ENCODE measurements at places on chromosomes 13 and 19.
A peak's percentile ranks its signal among the peaks of the same experiment; 100 is the strongest.

GRCh38 chr13:110581506-110582185, 20.1 kb upstream of the RAB20 start:
- DNase-seq: no peak

GRCh38 chr13:98353750-98354149, 176.7 kb upstream of the RNF113B start:
- DNase-seq: no peak

DNA sequence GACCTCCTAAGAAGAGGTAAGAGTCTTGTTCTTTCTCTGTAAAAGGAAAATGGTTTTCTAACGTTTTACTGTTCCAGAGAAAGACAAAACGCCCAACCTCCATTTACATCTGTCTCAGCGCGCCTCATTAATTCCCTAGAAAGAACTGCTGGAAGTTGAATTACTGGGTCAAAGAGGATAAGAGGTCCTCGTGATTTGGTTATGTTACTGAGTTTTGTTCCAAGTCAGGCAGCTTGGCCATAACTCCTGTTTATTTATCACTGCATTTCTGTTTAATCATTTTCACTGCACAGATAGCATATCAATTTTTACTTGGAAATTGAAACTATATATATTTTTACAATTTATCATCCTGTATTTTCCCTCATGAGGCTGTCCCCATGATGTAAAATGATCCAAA, 112.9 kb upstream of the PEG3 start:
- no peak for DNase-seq

- no peak for DNase-seq
These were observed 118.7 kb downstream of the FRY start for GRCh38 chr13:32150239-32150638.

GRCh38 chr13:28044608-28045007, 55.8 kb downstream of the FLT3 start:
- no peak for DNase-seq

DNA sequence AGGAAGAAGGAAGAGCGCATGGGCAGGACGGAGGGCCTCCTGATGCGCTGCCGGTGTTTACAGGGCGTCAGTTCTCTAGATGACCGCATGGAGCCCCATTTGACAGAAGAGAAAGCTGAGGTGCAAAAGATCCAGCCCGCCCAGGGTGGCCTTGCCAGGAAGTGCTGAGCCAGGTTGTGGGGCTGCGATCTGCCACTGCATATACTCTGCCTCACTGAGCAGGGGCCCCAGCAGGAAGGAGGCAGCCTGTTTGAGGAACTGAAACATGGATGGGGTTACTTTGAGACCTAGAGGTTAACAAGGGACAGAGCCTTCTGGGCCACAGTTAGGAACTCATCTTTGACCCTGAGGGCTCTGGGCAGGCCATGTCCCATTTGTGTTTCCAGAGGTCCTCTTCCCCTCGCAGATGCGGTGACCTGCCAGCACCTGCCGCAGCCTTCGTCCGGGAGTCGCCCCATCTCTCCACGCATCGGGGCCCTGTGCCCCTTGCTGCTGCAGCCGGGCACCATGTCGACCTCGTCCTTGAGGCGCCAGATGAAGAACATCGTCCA, 3.2 kb downstream of the EPN1 start:
- DNase-seq: no peak

DNA sequence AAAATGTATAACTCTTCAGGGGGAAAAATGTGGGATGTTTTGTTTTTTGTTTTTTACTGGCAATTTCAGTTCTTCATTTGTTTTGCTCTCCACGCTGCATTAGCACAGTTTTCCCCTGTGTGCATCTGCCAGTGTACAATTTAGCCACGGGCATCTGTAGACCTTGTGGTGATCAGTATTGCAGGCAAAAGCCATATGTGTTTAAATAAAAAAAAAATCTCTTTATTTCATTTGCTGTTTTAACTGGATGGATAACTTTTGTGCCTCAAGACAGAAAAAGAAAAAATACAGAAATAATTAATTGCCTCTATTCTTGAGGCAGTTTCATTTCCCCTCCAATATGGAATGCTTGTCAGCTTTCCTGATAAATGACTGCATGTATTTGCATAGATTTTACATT, 7.9 kb upstream of the MAB21L1 start:
- no peak for DNase-seq

DNA sequence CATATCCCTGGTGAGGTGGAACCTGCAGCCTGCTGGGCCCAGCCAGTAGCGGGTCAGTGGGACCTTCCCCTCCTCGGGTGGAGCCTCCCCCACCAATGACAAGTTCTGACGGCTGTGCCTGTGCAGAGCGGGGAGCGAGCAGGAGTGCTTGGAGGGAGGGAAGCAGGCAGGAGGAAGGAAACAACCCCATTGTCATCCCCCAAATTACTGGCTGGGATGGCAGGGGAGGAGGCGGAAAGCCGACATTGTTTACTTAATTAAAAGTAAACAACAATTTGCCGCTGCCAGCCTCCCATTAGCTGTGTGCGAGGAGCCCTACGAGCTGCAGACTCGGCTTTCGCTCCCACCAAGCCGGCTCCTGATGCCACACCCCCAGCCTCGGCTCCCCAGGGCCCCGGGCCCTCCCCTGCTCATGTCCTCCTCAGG, 45.5 kb downstream of the LYL1 start:
- peak; percentile 61 for DNase-seq

DNA sequence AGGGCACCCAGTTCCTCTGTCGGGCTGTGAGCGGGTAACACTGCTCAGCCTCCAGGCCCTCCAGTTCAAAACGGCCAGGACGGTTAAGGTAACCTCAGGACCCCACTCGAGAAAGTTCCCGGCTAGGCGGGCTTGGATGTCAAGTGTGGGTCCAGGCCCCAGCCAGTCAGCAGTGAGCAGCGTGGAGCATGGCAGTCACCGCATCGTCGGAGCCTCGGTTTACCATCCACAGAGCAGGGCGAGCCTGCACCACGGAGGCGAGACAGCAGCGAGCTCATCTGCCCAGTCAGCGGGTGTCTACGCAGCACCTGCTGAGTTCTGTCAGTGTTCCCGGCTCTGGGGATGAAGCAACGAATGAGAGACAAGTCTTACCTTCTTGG, 8.0 kb upstream of the CNOT3 start:
- DNase-seq: no peak

DNA sequence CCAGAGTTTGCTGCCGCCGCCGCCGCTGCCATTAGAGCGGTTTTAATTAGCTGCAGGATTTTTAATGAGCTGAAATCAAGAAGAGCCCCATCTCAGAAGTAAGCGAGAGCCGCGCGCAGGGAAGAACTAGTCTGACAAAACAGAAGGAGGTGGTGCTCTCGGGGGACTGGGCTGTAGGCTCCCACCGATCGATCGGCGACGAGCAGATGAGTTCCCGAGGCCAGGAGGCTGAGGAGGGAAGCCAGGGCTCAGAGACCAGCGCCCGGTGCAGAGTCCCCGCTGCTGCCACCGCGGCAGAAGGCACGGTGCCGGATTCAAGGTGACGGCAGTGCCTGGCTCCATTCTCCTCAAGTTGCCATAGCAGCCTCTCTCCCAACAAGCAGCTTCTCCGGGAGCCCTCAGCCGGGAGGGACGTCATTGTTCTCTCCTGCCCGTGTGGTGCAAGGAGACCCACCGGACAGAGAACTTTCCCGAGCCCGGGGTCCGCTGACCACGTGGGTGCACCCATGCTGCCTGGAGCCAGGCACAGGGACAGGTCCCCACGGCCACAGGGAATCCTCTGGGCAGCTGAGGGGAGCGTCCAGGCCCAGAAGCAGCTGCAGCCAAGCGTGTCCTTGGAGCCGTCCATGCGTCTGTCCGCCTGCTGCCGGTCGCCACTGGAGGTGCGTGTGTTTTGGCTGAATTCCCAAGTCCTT, 62.9 kb downstream of the CHST8 start:
- peak; percentile 59 for DNase-seq

- no peak for DNase-seq
These were observed 5.8 kb downstream of the POU4F1 start for GRCh38 chr13:78597602-78597932.

DNA sequence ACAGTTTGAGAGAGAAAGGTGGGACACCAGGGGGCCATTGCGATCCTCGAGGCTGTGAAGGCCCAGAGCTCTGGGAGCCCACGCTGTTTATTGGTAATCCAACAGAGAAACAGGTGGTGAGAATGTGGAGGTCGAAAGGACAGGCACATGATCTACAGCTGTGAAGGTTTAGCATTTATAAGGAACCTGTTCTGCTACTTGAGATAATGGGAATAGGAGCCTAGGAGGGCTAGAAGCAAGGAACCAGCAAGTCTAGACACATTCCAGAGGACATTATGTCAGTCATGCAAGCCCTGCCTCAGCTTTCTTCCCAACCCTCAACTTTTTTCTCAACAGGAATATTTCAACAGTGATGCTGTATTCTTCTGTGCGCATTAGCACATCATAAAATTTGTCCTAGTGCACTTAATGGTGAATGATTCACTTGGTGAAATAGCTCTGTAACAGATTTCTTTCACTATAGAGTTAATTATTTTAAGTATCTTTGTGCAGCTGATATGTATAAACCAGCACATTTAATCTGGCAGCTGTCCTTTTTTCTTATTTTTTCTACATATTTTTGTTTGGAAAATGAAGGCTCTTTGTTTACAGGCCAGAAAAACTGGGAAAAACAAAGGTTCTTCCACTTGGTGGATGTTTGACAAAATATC, 25.4 kb downstream of the ZNF90 start:
- DNase-seq: no peak

DNA sequence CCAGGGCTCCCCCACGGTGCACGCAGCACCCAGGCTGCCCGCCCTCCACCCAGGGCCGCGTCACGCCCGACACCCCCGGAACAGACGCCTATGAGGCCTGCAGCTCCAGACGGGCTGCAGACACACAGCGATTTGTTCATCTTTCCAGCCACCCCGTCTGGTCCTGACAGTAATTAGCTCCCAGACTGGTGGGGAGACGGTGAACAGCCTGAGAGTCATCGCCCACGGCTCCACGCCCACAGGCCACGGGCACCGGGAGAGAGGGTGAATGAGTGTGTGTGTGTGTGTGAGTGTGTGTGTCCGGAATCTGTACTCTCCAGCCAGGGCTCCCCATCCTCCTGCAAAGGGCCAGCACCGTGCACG, 18.1 kb downstream of the GADD45B start:
- no peak for DNase-seq

DNA sequence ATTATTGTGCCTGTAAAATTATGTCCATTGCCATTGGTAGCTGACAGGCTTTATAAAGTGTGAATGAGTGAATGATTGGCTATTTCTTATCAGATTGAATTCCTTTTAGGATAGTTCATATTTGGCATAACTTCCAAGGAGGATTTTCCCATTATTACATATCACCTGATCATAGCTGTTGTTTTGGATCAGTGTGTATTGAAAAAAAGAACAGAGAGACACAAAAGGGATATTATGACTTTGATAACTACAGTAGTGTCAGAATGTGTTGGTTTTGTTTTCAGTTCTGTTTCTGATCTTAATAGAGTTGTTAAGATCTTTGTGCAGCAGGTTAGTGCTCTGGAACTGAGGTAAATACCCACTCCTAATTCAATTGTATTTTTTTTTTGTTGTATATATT, 103.8 kb downstream of the LRCH1 start:
- DNase-seq: no peak

DNA sequence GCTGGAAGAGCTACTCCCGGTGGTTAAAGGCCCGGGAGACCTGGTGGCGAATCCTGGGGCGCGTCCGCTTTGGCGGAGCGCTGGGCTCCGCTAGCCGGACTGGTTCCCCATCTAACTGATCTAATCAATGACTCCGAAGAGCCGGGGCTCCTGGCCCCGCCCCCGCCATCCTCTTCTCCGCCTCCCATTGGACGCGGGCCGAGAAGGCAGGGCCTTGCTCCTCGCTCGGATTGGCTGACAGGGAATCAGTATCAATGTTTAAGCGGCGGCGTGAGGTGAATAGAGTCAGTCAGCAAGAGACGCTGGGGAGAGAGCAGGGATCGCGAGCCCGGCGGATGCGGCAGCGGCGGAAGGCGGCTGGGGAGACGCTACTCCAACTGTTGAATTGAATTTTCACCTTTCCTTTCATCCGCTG, 1.7 kb upstream of the PCDH17 start:
- DNase-seq: peak; percentile 97

- DNase-seq: no peak
These were observed 147.8 kb downstream of the SLITRK6 start for GRCh38 chr13:85651440-85651839.

- no peak for DNase-seq
These were observed 1.4 kb downstream of the FBXO27 start for GRCh38 chr19:39030854-39031367.

DNA sequence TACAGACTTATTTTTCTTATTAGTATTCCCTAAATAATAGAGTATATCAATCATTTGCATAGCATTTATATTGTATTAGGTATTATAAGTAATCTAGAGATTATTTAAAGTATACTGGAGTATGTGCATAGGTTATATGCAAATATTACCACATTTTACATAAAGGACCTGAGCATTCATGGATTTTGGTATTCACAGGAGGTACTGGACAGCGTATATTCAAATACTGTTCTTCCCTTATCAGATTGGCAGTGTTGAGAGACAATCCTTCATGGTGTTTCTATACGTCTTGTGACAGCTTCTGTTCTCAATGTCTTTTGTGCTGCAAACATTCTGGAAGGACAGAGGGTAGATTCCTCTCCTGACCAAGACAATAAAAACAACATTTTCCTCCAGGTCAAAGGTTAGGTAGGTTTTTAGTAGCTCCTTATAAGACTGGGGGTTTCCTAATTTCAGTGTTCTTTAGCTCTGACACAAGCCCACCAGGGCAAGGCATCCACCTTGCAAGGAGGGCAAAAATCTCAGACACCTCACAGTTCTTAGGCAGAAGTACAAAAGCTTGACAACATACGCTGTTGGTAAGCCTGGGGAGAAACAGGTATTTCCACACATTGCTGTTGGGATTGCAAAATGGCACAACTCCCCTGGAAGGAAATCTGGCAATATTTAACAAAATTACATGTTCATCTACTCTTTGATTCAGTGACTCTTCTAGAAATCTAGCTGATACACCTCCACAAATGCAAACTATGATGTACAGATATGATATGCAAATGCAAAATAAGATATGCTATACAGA, 20.6 kb upstream of the PCCA start:
- DNase-seq: no peak

DNA sequence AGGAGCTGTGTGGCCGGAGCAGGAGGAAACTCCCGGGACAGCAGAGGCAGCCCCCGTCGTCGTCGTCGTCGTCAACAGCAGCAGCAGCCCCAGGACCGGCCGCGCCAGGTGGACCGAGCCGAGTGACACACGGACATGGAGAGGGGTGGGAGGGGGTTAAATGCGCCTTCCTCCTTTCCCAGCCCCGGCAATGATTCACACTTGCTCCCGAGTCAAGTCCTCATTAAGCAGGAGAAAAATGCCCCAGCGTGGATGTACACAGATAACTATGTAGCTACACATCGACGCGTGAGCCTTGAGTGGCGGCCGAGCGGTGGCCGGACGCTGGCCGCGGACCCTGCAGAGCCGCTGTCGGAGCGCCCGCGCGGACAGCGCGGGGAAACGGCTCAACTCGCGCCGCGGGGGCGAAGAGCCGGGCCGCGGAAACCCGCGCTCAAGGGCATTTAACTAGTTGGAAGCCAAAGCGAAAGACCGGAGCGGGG, 645 bp downstream of the UBL3 start:
- DNase-seq: peak; percentile 78

GRCh38 chr19:3073159-3073563, 10.9 kb upstream of the TLE5 start:
- DNase-seq: no peak

Measured in NCI-H748 treated with DMSO at 0.1 percent for 48 hours (cell line).